ENCODE measurements at places on chromosomes 5 and 9. TPM values are rescaled to one million over a fixed set of nuclear protein-coding genes. Genes with fewer than 3 reads are reported as not detected.

Gene HAPLN1
- 0.47 TPM for total RNA-seq

Gene FGF1
- total RNA-seq = 0.03 TPM

Gene PTPRD
- total RNA-seq = 15.0 TPM

Gene CLTB
- 163 TPM for total RNA-seq

Gene C9orf50
- not detected for total RNA-seq

Gene FUBP3
- total RNA-seq = 49.7 TPM

Gene IL13
- total RNA-seq = not detected

Gene PCDHGA6
- not detected for total RNA-seq

Gene CTNNAL1
- total RNA-seq = 95.8 TPM

Gene F2RL2
- 260 TPM for total RNA-seq

Gene TMEFF1
- 24.6 TPM for total RNA-seq

Gene COL27A1
- 3.1 TPM for total RNA-seq

Gene FAM78A
- total RNA-seq = 7.4 TPM

Gene NCBP1
- 45.5 TPM for total RNA-seq

DNA sequence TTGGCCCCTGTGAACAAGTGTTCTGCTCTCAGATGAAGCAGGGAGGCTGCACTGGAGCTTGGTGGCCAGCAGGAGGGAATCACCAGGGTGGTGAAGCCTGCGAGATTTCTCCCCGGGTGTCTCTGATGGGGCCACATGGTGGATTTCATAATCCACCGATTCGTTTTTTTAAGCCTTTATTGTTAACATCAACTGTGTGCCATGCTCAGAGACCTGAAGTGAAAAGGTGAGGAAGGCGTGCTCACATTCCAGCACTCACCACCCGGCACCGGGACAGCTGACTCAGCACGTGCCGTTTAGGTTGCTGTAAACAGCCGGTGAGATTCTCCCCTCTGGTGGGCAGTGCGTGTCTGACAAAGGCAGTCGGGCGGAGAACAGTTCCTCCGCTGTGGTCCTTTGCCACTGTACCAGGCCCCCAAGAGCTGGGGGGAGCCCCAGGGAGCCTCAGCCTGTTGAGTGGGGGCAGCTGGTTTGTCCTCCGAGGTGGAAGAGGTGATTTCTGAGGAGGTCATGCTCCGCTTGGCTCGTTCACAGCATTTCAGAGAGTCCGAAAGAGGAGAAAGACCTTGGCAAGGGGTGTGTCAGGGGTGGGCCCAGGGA is 12.7 kb upstream of the AHRR start:
- no peak for DNase-seq

DNA sequence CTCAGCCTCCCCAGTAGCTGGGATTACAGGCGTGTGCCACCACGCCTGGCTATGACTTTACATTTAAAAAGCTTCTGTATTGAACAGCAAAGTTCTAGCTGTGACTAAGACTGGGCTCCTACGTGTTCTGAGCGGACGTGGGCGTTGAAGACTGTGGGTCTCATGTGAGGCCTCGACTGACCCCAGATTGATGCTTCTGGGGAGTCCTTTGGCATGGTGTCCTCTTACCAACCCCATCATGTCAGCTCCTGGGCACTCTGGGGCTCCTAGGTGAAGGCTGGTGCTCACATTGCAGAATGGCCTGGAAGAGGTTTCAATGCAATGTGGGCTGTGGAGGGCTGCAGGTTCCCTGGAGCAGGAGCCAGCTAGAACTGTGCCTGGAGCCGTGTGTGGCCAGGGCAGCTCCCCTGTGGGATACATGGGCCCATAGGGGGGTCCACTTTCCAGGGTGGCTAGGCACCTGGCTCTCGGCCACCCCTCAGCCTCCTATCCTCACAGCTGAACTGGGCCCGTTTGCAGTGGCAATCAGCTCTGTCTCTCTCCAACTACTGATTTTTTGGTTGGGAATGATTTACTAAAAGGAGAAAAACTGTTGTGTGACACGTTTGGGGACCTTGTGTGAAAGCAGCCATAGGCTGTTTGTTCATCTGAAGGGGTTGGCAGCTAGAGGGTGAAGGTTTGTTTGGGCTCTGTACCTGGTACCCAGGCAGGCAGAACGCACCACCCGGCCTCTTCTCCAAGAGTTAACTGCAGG is 29.7 kb downstream of the SLC25A25 start:
- DNase-seq = no peak

- no peak for DNase-seq
Measured at GRCh38 chr9:131100445-131100844, 4.1 kb downstream of the AIF1L start.

GRCh38 chr5:178377583-178378270 is 145.1 kb upstream of the PHYKPL start:
- no peak for DNase-seq

- no peak for DNase-seq
Measured at GRCh38 chr5:147658293-147658932, 124.1 kb downstream of the JAKMIP2 start.

DNA sequence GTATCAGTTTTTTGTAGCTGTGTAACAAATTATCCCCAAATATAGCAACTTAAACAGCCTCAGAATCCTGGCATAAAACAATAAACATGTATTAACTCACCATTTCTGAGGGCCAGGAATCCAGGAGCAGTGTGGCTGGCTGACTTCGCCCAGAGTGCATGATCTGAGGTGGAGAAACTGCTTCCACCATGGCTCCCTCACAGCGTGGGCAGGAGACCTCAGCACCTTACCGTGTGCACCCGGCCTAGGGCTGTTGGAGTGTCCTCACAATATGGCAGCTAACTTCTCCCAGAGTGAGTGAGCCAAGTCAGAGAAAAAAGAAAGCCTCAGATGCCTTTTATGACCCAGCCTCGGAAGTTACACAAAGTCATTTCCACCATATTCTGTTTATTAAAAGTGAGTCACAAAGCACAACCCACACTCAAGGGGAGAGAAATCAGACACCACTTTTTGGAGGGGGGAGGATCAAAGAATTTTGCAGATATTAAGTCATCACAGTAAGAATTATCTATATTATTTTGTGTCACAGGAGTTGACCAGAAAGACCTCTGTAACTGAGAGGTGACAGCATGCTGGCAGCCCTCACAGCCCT is 59.6 kb downstream of the TSTD2 start:
- DNase-seq = no peak

- DNase-seq = no peak
Measured at GRCh38 chr5:132387640-132388117, 18.2 kb downstream of the SLC22A5 start.

GRCh38 chr5:67315082-67315989 is 118.7 kb upstream of the CD180 start:
- DNase-seq = peak; percentile 49

- no peak for DNase-seq
Measured at GRCh38 chr9:114526807-114527206, 21.5 kb upstream of the WHRN start.

DNA sequence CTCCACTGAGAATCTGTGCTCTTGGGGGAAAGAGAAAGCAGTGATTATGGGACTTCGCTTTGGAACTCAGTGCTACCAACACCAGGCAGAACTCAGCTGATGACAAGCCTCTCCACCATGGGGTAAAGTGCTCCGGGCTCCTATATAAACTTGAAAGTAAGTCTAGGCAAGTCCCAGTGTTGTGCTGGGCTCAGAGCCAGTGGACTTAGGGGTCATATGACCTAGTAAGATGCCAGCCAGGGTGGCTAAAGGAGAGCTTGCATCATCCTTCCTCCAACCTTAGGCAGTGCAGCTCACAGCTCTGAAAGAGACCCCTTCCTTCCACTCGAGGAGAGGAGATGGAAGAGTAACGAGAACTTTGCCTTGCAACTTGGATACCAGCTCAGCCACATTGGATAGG is 35.1 kb upstream of the FREM1 start:
- no peak for DNase-seq

GRCh38 chr5:177538876-177539275 is 15.5 kb downstream of the FAM193B start:
- no peak for DNase-seq

DNA sequence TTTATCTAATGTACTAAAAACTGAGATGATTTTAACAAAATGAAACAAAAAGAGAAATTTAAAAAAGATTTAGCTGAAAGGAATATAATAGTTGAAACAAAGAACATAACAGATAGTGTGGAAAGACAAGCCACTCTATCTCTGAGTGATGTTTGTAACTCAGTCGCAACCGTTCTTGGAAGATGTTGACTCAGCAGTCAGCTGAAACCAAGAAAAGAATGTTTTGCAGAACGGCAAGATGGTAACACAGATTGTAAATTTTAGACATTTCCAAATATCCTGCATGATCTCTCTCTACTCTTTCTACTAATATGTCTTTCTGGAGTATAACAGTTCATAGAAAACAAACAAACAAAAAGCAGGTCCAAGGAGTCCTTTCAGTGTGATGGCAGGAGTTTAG is 746.1 kb upstream of the CDH6 start:
- no peak for DNase-seq

GRCh38 chr9:81132318-81132717 is 557.0 kb downstream of the TLE1 start:
- DNase-seq = no peak

- DNase-seq = peak; percentile 18
Measured at GRCh38 chr9:126337729-126338372, 11.2 kb downstream of the MVB12B start.

DNA sequence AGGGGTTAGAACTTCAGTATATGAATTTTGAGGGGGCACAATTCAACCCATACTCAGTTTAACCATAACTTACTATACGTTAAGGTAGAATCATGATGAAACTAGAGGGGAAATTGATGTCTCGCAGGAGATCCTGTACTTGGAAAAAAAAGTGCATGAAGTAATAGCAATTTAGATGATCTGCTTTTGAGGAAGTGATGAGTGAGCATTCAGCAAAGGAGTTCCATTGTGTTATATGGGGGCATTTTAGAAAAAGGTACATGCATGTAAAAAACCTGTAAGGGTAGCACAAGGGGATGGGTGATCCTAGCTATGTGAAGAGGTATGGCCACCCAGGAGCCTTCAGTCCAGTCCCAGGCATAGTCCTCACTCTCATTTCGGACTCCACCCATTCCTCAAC is 14.8 kb upstream of the TMC1 start:
- DNase-seq = no peak

DNA sequence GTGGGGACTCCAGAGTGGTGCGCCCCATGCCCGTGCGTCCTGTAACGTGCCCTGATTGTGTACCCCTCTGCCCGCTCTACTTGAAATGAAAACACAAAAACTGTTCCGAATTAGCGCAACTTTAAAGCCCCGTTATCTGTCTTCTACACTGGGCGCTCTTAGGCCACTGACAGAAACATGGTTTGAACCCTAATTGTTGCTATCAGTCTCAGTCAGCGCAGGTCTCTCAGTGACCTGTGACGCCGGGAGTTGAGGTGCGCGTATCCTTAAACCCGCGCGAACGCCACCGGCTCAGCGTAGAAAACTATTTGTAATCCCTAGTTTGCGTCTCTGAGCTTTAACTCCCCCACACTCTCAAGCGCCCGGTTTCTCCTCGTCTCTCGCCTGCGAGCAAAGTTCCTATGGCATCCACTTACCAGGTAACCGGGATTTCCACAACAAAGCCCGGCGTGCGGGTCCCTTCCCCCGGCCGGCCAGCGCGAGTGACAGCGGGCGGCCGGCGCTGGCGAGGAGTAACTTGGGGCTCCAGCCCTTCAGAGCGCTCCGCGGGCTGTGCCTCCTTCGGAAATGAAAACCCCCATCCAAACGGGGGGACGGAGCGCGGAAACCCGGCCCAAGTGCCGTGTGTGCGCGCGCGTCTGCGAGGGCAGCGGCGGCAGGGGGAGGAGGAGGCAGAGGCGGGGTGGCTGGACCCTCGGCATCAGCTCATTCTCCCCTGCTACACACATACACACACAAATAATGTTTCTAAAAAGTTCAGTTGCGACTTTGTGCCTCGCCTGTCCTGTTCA is 668 bp downstream of the GLIS3 start:
- DNase-seq = no peak

DNA sequence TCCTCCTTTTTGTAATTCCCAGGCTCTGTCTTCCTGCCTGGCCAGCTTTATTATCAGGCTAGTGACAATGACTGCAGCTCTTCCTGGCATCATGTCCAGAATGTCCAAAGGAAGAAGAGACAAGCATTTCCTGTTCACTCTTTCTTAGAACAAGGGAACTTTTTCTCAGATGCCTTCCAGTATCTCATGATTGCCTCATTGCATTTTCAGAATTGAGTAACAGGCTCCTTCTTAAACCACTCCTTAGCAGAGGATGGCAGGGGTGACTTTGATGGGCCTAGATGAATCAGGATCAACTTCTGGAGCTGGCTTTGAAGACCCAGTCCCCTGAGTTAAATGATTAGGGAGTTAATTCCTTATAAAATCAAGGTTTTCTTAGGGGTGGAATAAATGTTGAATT is 92.9 kb upstream of the RASGRF2 start:
- no peak for DNase-seq

DNA sequence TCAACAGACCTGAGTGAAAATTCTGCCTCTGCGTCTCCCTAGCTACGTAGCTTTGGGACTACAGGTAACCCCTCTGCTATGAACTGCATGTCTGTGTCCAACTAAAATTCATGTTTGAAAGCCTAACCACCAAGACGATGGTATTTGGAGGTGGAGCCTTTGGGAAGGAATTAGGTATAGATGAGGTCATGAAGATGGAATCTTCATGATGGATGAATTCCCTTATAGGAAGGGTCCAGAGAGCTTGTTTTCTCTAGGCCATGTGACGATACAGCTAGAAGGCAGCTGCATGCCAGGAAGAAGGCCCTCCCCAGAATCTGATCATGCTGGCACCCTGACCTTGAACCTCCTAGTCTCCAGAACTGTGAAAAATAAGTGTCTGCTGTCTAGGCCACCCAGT is 296.4 kb downstream of the SLIT3 start:
- DNase-seq = no peak

GRCh38 chr9:117153021-117153420 is 261.8 kb downstream of the ASTN2 start:
- no peak for DNase-seq

- no peak for DNase-seq
Measured at GRCh38 chr5:55518831-55519390, 15.9 kb downstream of the PLPP1 start.

DNA sequence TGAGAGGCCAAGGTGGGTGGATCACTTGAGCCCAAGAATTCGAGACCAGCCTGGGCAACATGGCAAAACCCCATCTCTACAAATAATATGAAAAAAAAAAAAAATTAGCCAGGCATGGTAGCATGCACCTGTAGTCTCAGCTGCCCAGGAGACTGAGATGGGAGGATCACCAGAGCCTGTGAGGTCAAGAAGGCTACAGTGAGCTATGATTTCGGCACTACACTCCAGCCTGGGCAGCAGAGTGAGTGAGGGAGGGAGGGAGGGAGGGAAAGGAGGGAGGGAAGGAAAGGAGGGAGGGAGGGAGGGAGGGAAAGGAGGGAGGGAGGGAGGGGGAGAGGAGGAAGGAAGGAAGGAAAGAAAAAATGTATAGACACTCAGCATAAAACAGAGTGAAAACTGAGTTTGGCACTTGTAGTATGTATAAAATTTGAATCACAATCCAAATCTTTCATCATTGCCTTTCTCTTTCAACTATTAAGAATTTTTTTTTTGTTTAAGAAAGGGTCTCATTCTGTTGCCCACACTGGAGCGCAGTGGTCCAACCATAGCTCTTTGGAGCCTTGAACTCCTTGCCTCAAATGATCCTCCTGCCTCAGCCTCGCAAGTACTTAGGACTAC is 27.8 kb downstream of the SERINC5 start:
- no peak for DNase-seq
